ENCODE measurements at places on chromosomes 5 and 9.

- DNase-seq, result no peak
Observed at GRCh38 chr5:147346006-147346561, 111.3 kb downstream of the STK32A start.

DNA sequence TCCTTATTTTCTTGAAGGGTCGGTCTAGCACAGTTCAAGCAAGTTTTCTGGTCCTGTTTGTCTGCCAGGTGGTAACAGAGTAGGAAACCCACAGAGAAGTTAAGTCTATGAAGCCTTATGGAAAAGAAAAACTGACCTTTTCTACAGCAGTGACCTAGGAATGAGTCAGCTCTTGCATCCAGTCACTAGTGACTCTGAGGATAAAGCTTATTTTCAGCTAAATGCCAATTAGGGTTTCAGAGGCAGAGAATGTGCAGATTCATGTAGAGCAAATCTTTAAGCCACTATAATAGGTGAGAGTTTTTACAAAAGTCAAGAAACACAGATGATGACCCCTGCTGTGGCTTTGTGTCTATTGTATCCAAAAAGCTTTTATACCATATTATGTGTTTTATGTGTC lies 100.7 kb downstream of the CWC27 start:
- no peak for DNase-seq

- no peak for DNase-seq
Observed at GRCh38 chr5:147804334-147804733, 21.8 kb upstream of the JAKMIP2 start.

GRCh38 chr5:3429962-3430361 lies 165.7 kb upstream of the IRX1 start:
- DNase-seq, result no peak

DNA sequence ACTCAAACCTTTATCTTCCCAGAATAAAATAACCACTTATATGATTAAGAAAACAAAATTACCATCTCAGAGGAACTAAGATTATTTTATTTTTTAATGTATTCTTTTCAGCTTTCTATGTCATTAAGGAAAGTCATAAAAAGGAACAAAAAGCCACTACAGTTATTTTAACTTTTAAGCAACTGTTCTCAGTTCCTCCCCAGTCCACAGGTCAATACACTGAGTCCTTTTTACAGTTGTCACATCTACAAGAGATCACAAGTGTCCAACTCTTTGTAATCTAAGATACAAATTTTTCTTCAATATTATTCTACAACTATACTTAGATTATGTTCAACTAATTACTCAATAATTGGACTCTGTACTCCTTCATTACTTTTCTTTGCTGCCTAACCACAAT lies 782.8 kb upstream of the ACO1 start:
- no peak for DNase-seq

DNA sequence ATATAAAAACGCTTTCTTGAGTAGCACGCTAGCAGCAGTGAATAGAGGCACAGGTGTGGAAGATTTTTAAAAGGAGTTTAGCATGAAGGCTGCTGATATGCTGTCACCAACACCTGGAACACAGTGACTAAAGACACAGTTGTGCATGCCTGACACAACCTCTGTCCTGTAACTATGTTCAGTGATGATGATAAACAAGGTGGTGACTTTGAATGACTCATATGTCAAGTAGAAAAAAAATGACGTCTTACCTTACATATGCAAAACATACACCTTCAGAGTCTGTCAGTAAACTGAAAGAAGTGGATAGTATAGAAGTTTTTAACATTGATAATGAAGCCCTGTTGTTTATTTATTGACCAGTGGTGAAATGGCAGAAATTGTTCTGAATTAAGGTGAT lies 66.2 kb upstream of the ADCY2 start:
- DNase-seq, result no peak

- DNase-seq, result no peak
Observed at GRCh38 chr5:36842087-36842486, 34.5 kb upstream of the NIPBL start.

DNA sequence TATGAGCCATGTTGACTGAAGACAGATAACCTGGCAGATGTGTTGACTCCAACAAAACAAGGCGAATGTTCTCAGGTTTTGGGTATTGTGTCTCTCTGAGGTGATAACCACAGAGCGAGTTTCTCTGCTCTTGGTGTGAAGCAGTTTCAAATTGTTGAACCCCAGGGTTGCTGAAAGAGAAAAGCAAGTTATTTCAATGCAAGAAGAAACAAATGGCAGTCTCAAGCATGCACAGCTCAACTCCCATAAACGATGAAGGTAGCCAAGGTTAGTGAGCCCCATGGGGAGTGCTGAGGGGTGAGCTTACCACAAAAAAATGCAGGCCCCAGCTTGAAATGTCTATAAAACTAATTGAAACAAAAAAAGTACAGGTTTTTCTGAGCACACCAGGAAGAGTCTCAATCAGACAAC lies 220.8 kb upstream of the DAPK1 start:
- DNase-seq, result no peak

DNA sequence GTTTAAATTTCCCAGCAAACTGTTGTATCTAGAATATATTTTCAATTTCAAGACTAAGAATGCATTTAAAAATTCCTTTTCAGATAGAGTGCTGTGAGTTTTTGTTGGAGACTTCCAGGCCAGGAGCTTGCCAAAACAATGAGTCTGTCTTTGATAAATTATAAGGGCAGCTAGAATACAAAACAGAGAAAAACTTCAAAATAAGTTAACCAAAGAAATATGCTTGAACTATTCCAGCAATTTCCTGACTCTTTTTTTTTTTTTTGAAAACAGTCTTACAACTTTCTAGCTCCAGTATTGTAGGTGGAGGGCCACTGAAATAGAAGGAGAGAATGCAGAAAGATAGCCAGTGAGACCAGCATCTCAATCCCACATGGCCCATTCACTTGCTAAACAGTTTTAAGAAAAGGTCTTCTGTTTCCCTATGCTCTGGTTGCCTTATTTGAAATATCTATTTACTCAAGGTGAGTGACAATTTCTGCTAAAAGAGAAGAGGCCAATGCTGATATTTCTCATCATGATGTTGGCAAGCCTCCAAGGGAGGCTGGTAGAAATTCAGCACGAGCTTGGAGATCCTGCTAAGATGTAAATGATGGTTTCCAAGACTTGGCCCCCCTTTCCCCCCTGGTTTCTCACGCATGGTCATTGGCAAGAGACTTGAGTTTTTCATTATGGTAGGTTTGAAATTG lies 103.2 kb downstream of the USP20 start:
- no peak for DNase-seq

DNA sequence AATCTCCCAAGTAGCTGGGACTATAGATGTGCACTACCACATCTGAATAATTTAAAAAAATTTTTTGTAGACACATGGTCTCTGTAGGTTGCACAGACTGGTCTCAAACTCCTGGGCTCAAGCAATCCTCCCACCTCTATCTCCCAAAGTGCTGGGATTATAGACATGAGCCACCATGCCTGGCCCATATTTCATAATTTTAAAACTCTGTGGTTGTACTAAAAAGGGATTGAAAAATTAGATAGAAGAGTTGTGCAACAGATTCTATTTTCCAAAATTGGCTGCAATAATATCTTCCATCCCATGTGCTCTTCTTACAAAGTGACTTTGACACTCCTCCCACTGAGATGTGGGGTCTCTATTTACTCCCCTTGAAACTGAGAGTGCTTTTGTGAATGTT lies 7.6 kb upstream of the UHRF2 start:
- DNase-seq, result no peak

DNA sequence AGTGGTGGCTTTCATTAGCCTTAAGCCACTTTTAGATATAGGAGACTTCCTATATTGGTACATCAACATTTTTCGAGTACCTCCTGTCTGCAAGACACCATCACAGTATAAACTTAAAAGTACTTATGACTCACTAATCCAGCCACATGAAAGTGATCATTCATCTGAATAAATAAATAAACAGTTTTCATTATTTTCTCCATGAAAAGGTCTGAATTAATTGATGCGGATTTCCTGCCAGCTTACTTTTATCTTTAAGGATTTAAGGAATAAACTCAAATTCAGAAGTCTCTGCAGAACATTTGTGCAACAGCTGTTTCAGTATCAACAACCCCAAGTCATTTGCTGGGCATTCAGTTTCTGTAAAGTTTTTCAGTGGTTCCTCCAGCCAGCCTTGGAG lies 4.0 kb downstream of the SAP30L start:
- no peak for DNase-seq

DNA sequence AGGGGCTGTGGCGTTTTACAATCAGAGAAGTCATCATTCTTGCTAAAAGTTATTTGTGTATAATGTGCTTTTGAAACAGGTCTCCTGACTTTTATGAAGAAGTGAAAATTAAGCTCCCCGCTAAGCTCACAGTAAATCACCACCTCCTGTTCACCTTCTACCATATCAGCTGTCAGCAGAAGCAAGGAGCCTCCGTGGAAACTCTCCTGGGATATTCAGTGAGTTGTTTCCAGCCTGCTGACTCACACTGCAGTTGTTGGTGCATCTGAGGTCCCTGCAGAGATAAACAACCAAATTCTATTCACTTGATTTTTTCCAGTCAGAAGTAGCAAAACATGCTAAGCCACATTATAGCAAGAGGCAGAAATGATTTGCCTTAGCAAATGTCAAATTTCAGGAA lies 156.7 kb downstream of the DOCK8 start:
- DNase-seq, result no peak

- no peak for DNase-seq
Observed at GRCh38 chr5:158809936-158810335, 289.8 kb downstream of the EBF1 start.

GRCh38 chr5:173315495-173316338 lies 12.5 kb downstream of the STC2 start:
- DNase-seq, result no peak

- DNase-seq, result no peak
Observed at GRCh38 chr5:174998131-174998730, 273.8 kb downstream of the MSX2 start.

- no peak for DNase-seq
Observed at GRCh38 chr9:18136354-18136994, 337.5 kb upstream of the ADAMTSL1 start.

DNA sequence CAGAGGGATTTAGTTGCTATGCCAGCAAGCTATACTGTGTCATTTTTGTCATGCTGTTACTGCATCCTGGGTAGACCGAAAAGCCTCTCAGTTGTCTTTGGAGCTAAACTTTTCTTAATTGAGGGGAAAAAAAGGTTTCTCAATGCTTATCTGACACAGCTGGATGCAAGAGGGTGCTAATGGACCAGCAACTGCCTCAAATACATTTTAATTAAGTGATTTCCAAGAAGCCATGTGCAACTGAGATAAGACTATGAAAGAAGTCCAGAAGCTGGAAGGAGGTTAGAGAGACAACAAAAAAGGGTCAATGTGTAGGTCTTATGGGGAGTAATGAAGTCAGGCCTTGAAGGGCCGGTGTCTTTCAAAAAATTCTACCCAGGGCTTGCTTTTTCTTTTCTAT lies 465.7 kb upstream of the DMAC1 start:
- no peak for DNase-seq

- no peak for DNase-seq
Observed at GRCh38 chr5:83562791-83563557, 91.4 kb downstream of the VCAN start.
